ENCODE measurements at places on chromosomes 4 and X.

- no peak for DNase-seq
Observed at GRCh38 chr4:53855581-53856250, 208.7 kb downstream of the CHIC2 start.

DNA sequence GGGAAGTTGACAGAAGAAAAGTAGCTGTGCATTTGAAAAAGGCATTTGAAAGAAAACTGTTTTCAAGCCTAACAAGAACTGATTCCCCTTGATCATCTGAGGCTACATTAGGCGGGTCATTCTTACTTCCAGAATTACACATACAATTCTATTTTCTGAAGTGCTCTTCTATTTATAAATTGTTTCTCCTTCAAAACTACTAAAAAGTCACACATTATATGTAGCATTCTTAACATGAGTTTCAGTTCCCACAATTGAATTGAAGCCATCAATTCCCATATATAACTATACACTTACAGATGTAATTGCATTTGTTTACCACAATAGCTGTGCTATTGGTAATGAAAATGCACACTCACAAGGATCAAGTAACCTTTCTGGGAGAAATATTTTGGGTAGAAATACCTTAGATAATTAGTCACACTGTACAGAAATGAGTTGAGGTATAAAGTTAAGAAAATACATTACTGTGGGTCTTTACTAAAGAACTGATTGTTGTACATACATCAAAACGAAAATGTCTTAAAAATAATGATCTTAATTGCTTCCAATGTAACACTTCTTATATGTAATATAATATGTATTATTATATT lies 1688.0 kb upstream of the AGA start:
- no peak for DNase-seq

GRCh38 chr4:857461-857860 lies 31.5 kb upstream of the CPLX1 start:
- no peak for DNase-seq

DNA sequence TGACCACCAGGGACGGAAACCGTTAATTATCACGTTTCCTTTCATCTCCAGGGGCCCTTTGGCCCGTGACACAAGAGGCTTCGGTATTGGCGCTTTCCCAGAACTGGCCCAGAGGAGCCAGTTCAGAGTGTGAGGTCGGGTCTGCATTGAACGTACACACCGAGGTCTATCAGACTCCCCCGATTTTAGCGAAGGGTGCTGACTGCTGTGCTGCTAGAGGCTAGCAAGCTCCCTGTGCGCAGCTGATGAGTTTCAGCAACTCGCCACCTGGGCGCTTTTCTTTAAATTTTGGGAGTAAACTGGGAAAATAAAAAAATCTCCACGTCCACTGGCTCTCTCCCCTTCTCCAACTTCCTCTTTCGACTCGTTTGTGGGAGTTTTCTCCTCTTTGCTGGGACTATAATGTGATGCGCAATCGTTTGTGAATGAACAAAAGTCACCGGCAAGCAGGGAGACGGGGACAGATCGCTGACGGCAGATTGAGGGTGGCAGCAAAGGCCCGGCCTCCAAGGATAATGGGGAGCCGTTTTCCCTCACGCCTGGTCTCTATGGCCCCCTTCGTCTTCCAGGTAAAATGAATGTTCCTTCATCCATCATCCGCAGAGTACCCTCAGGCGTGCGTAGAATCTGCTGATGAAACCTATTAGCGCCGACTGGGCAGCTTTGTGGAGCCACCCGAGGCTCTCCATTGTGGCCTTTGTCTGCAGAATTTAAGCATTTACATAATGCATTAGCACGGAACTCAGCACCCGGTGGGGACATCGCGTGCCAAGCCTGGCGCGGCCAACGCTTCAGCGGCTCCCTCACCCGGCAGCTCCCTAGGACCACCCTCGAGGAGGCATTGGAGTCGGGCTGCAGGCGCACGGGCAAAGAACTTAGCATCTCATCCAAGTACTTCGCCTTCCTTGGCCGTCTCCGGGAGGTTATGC lies 1.6 kb upstream of the LRAT start:
- peak; percentile 32 for DNase-seq

GRCh38 chr4:3444351-3445110 lies 2.8 kb downstream of the HGFAC start:
- no peak for DNase-seq

- no peak for DNase-seq
Observed at GRCh38 chr4:119227690-119228089, 15.2 kb downstream of the USP53 start.

GRCh38 chrX:13101441-13102139 lies 57.2 kb upstream of the FAM9C start:
- peak; percentile 87 for DNase-seq

DNA sequence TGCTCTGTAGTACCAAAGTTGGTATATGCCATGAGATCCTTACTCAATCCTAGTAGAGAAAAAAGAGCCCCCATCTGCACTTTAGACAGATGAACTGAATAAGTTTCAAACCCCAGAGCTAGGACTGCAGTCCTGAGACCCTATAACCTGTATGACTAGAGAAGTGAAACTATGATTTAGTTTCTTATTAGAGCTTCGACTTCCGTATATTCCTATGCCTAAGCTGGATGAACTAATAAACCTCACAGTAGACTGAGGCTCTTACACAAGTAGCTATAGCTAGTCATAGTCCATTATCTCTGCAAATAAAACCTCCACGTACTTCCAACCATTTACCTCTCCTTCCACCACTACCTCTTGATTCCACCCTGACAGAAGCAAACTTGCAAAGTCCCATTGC lies 6.3 kb upstream of the OTUD4 start:
- no peak for DNase-seq

- DNase-seq = no peak
Observed at GRCh38 chr4:141609243-141609642, 27.1 kb upstream of the IL15 start.

Data from hepatocyte (in vitro differentiated cells).